Mesenteric fat pad (tissue), 1 donor: ENCODE measurements at places on chromosomes 2 and 18. TPM values are rescaled to one million over a fixed set of nuclear protein-coding genes. Genes with fewer than 3 reads are reported as not detected.

Gene CXCR4
- 13.2 TPM for total RNA-seq

Gene RAB17
- total RNA-seq: 0.87 TPM

Gene PLCD4
- 1.0 TPM for total RNA-seq

Gene PLGLB1
- total RNA-seq: not detected

Gene POTEJ
- total RNA-seq: not detected

Gene ANTXR1
- 51.9 TPM for total RNA-seq
